ENCODE measurements at places on chromosomes 4 and X.

DNA sequence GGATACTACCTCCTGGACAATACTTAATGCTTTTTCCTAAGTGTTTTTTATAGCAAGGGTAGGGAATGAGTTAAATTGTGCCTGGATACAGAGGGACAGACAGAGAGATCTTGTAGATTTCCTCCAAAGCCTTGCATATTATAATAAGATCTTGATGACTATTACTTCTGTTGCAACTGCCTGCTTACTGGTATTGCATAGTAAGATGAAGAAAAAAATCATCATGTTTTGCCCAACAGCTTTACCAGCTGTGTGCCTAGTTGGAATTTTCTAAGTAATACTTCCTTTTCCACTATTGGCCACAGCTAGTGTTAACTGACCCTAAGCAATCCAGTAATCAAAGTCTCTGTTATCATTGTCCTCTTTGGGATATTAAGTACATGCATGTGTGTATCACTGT is 139.0 kb downstream of the DCK start:
- DNase-seq, result no peak

DNA sequence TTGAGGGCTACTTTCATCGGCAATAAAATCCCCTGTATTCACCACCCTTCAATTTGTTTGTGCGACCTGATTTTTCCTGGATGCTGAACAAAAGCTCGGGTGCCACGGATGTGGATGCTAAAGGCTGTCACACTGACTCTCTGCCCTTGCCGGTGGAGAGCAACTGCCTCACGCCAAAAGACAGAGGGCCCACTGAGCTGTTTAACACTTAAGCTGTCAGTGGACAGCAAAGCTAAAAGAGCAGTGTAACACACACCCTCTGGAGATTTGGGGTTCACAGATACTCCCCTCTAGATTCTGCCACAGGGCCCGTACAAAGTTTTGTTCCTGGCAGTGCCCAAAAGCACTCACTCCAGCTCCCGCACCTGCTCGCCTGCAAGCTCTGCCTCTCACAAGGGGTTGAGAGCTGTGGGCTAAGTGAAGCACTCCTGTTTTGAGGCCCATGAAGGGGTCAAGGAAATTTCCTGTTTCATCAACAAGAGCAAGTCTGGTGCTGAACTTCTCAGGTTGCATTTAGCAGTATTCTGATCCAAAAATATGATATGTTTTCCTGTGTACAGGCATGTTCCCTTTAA is 1571.9 kb downstream of the ADGRL3 start:
- DNase-seq, result no peak

DNA sequence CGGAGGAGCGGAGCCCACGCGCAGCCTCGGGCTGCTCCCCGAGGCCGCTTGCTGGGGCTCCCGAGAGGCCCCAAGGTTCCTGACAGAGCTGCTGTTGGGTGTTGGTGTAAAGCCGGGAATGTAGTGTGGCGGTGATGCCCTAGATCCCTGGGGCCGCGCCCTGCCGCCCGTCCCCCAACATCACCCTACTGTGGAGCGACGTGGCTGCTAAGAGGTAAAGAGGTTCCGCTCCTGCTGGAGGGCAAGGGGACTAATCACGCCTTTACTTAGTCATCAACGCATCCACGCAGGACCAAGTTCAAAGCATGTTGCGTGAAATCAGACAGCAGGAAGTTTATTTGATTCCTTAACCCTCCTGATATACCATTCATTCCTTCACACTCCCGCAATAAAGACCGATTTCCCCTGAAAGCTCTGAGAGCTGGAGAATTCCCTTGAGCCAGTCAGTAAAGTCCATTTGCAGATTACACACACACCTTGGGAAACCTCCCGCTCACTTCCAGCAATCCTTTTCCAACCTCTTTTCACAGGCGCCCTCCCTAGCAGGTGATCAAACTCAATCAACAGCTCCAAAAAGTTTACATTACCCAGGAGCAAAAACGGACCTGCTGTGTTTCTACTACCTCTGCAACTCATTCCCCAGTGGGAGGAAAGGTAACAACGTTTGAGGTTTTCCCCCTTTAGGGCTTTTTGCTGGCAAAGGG is 579 bp upstream of the GABRA2 start:
- no peak for DNase-seq

DNA sequence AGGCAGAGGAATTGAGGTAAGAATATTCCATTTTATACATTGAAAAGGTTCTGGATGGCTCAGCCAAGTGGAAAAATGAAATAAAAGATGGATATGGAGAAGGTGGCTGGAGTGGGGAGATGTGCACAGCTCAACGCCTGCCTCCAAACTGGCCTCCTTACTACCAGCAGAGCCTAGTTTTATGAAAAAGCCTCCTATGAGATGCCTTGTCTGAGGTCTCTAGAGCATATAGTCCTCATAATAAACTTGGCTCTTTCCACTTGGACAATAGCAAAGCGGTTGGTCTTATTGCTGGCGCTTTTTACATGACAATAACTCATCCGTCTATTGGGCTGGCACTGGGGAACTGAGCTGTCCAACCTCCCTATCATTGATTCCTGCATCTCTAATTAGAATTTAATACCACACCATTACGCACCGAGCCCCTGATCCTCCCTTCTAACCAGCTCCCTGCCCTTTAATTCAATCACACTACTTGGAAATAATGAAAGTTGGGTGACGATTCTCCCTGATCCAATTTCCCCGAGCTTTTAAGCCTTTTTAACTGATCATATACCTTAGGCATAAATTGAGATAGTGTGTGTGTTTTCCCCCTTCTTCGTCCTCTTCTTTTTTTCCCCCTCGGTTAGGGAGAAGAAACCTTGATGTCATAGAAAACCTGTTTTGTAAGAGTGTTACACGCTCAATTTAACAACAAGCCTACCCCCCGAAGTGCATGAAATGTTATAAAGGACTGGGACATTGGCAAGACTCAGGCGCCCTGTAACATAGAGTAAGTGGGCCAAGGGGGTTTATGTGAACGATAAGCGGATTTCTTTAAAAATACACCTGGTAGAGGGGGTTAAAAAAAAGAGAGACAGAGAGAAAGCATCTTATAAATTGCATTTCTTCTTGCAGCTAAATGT is at the start of gene PHOX2B:
TSS of gene PHOX2B (minus strand) at position 155 of the 905 bp plus-strand sequence. CDS start at position 40, 115 bp downstream.
- no peak for DNase-seq

GRCh38 chr4:99008051-99008450 is 12.5 kb downstream of the METAP1 start:
- DNase-seq, result no peak

DNA sequence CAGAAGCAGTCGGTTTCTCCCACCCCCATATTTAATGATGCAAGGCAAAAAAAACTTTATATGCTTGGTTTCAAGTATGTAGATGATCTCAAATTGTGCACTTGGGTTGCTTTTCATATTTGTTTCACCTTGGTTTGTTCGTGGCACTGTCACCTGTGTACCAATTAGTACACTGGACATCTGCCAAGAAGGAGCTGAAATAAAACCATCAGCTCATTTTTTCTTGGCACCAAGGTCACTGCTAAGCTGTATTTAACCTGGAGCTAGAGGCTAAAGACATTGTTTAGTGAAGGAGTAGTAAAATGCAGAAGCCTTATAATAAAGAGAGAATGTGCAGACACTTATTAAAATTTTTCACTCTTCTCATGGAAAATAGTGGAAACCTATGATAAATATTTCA is 430.8 kb downstream of the ARHGAP24 start:
- DNase-seq, result no peak

DNA sequence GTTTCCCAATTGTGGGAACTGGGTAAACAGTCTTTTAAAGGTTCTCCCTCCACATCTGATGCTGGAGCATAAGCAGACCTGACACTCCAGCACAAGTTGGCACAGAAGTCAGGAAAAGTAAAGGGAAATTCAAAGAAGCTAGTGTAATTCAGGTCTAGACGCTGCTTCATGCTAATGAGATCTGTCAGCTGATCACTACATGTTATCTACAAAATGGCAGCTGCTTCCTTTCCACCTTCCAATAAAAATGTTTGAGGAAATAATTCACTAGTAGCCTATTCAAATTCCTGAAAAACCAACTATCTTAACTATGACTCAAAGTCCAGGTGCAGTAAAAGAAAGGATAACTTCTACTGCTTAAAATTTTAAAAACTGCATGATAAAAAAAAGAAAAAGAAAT is 29.3 kb downstream of the DCAF8L2 start:
- DNase-seq, result no peak

DNA sequence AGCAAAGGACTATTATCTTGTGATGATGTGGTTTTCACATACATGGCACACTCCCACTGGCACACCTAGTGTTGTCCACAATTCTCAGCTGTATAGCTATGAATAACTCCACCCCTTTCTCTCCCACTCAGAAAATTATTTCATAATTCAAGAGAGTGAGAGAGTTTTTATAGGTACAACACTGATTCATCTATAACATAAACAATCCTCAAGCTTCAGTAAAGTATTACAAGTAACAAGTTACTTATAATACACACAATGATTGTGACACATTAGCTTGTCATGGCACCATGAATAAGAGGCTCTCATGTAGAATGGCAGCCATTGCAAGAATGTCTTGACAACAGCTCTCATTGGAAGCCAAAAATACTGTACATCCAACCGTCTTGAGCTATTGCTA is 43.9 kb downstream of the RAB40A start:
- DNase-seq, result no peak

GRCh38 chrX:124341396-124342132 is 4.8 kb upstream of the SH2D1A start:
- no peak for DNase-seq

- DNase-seq, result no peak
Measured at GRCh38 chrX:41653125-41653524, 35.6 kb upstream of the GPR34 start.

GRCh38 chr4:97150966-97151365 is 992.3 kb downstream of the STPG2 start:
- DNase-seq, result no peak

DNA sequence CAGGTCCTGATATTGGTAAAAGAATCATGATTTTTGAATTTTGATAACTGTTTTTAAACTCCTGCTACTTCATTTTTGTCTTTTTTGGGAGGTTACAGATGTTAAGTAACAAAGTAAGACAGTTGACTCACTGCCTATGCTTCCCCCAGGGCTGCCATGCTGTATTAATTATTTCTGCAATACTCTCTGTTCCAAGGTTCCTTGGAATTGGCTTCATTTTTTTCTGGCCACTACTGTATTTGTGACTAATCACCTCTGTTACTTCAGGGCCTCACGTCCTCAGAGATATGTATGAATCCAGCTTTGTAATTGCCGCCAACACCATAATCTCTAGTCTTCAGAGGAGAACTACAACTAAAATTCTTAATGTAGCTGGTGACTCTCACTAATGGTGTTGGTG is 1729.3 kb downstream of the C4orf33 start:
- DNase-seq, result no peak

GRCh38 chr4:122663814-122664610 is 43.1 kb upstream of the IL21 start:
- DNase-seq, result no peak

GRCh38 chr4:123352240-123352945 is 44.2 kb upstream of the SPRY1 start:
- DNase-seq, result no peak

GRCh38 chr4:100285121-100285520 is 94.9 kb upstream of the DDIT4L start:
- no peak for DNase-seq

- no peak for DNase-seq
Measured at GRCh38 chr4:139734201-139734874, 68.7 kb downstream of the MGST2 start.

- no peak for DNase-seq
Measured at GRCh38 chr4:176289561-176289960, 20.5 kb upstream of the ASB5 start.

DNA sequence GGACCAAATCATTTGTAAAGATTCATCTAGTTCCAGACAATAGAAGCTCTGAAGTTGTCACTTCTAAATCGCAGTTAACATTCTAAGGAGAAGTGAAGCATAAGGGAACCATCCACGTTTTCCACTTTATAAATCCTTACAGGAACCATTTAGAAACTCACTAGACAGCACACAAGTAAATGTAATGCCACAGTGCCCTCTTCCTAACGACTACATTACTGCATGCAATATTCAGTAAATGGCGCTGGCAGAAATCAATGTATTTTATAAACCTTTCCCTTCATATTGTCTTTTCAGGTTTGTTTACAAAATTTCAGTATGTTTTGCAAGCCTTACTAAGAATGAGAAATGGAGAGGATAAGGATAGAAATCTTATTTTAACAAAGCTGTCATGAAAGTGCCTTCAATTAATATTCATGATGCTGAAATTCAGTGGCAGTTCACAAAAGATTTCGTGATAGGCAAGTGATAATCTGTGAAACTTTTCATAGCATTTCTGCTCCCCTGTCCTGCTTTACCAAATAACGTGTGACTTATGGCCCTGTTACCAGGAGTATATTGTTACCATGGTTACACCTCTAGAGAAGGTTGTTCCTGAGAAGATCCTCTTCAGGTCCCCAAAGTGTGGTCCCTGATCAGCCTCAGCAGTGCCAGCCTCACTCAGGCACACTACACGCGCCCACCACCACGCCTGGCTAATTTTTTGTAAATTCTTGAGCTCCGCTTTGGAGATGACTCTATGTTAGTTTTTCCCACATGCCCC is 54.2 kb downstream of the TMA16 start:
- DNase-seq, result no peak

GRCh38 chr4:77899607-77900006 is 37.0 kb downstream of the MRPL1 start:
- DNase-seq, result no peak

GRCh38 chr4:94168321-94168720 is 39.3 kb upstream of the SMARCAD1 start:
- DNase-seq, result no peak

DNA sequence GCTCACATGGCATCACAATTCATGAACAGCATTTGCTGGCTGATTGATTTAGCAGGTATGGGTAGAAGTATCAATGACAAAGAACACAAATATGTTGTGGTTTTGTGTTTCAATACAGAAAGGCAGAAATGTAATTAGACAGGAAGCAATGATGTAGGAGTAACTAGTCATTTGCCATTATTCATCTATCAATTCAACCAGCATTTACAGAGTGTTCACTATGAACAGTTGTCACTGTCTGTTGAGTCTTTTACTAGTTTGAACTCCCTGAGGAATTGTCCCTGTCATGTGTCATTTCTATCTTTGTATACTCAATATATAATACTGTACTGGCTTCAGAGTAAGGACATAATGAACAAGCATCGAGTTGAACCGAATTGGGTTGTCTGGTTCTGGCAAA is 51.5 kb upstream of the ARHGAP24 start:
- DNase-seq, result no peak

DNA sequence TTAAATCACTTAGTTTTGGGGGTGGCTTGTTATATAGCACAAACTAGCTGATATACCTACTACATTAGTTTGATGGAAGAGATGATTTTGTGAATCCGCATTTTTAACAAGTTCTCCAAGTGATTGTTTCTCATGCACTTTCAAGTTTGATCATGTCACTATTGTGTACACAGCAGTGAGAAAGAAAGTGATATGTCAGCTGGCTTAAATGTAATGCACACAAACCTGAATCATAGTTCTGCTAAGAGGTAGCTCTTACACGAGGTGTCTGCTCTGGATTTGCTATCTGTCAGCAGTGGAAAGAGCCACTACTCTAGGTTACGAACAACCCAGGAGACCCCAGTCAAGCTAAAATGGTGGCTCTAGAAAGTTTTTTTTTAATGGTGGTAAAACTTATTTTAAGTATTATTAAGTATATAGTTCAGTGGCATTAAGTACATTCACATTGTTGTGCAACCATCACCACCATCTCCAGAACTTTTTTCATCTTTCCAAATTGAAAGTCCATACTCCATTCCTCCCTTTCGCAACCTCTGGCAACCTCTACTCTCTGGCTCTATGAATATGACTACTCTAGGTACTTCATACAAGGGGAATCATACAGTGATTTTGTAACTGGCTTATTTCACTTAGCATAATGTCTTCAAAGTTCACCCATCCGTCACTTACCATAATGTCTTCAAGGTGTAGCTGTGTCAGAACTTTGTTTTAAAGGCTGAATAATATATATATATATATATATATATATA is 147.3 kb downstream of the HS6ST2 start:
- no peak for DNase-seq

GRCh38 chr4:153950100-153950979 is 161.5 kb upstream of the SFRP2 start:
- no peak for DNase-seq

Measured in activated CD8-positive, alpha-beta memory T cell treated with anti-CD3 and anti-CD28 coated beads, Interleukin-2, amount 50 U/mL, for 4 hours (primary cell).